ENCODE measurements at places on chromosomes 2 and 18. TPM values are rescaled to one million over a fixed set of nuclear protein-coding genes. Genes with fewer than 3 reads are reported as not detected.

FAM228A gene
- 1.6 TPM for polyA plus RNA-seq

GRCh38 chr2:234764372-234764771 is 187.4 kb upstream of the SH3BP4 start:
- DNase-seq = no peak

FOXI3 gene
- 0.08 TPM for polyA plus RNA-seq

- no peak for DNase-seq
Observed at GRCh38 chr2:74512744-74513604, 1.3 kb upstream of the TLX2 start.

GRCh38 chr2:161625996-161626395 is 1.8 kb downstream of the SLC4A10 start:
- no peak for DNase-seq

GRCh38 chr18:4309227-4309626 is 145.9 kb downstream of the DLGAP1 start:
- DNase-seq = no peak

GRCh38 chr2:159032146-159032545 is 63.7 kb downstream of the TANC1 start:
- DNase-seq = no peak

DNA sequence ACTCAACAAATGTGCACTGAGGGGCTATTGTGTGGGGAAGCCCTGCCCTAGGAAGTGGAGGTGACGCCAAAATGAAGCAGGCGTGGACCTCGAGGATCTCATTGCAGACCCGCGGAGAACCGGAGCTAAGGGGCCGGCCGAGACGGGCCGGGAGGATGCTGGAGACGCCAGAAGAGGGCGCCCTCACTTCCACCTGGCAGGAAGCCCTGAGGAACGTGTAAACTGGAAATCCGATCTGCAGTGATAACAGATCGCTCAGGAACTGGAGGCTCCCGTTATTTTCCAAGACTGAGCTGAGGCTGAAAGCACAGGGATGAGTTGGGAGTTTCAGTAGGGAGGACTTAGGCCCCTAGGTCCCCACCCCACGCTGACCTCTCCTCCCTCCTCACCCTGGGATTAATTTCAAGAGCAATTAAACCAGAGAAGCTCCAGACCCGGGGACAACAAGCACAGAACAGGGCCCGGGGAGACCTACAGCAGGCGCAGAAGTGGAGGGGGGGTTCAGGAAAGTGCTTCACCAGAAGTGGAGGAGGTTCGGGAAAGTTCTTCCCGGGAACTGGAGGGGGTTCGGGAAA is 7.7 kb upstream of the COL6A3 start:
- peak; percentile 82 for DNase-seq

DNA sequence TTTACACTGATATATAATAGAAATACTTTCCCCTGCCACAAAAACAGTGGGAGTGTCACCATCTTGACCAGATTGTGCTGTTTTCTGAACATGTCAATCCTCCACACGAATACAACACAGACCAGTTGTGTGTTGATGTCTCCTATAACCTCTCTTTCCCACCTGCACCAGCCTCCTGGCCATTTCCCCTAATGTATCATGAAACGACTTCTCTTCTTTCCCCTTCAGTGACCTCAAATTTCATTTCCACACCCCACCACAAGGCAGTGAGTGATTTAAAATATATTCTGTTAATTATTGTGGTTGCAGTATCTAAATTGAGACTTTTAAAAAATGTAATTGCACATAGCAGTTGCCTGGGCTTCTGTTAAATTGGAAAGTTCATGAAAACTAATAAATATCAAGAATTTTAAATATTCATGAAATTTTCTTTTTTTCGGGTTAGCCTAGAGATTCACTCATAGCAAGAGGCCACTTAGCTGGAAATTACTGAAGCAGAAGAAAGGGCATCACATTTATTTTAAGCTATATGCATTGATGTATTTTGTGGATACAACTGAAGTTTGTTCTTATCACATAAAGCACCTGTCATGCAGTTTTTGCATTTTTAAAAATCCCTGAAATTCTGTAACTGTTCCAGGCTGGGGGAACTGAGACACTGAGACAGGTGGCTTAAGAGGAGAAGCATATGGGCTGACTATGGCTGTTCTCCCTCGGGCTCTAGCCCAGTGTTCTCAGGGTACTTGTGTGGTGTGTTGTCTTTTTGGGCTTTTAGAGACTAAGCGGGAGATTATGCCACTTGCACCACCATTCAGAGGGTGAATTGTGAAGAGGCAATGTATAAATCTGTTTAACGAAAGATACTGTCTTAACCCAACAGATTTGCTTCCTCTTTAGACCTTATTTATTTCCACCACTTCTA is 15.9 kb downstream of the FAM171B start:
- DNase-seq = no peak

DNA sequence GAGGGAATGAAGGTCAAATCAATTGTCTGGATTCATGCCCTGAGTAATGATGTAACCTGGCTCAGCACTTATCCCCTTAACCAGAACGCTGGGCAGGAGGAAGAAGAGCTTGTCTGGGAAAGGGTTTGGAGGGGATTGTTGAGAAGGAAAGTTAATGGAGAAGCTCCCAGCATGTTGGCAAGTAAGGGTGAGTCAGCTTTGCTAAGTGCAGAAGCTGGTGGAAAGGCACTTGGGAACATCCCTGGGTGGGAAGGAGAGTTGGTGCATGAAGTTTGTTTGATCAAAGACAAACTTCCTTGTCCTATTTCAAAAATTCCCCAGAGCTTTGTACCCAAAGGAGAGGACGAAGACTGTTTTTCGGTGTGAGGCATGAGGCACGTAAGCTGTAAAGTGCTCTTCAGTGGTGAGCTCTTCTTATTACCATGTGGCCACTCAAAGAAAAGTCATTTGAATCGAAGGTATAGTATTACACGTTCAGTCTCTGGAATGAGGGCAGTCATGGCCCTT is 17.6 kb upstream of the DAW1 start:
- no peak for DNase-seq

- DNase-seq = no peak
Observed at GRCh38 chr2:224555823-224556366, 29.3 kb downstream of the CUL3 start.

GALNT5 gene
- polyA plus RNA-seq = 0.58 TPM

- no peak for DNase-seq
Observed at GRCh38 chr2:128324008-128324896, 5.6 kb upstream of the HS6ST1 start.

TUBB8B gene
- 0.52 TPM for polyA plus RNA-seq

DNA sequence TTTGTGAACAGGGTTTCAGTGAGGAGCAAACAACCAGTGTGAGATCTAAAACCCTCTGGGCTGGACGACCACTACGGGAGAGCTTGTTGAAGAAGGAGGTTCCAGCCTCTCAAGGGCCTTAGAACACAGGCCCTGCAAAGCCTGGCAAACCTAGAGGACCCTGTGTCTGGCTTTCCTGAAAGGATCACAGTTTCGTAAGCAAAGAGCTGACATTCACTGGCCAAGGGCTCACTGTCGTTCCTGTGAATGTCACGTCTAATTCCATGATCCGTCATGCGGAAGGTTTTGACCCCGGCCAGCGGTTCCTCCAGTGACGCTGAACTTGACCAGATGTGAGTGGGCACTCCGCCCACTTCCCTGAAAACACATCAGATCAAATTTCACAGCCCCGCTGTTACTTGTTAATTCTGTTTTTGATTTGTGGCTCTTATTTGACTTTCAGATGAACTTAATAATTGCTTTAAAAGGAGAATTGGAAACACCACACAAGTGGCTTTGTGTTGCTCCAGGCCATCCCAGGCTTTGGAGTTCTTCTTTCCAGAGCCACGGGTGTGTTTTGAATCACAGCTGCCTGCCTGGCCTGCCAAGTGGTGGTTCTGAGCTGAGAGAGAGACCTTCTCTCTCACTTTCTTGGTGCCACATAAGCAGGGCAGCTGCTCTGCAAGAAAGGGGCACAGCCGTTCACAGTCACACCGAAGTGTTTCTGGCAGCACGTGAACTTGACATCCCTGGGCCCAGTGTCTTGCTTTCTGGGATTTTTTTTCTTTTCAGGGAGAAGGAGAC is 308.4 kb downstream of the NDUFA10 start:
- peak; percentile 37 for DNase-seq

DNA sequence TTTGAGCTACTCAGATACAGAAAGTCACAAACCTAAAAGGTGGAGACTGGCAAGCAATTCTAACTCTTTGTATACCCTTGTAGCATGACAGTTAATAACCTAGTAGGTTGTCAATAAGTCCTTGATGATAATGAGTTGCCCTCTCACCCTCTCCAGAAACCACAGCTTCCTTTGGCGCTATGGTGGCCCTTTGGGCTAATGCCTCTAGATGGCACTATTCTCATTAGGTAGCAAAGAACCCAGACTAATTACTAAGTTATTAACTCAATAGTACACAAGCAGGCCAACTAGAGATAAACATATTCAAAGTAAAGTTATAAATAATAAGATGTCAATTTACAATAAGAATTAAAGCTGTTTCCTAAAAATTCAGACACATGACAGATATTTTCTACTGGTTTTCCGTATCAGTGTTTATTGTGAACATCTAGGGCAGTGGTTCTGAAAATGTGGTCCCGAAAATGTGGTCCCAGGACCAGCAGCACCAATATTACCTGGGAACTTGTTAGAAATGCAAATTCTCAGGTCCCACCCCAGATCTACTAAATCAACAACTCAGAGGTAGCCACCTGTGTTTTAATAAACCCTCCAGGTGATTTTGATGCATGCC is 41.1 kb downstream of the LDAH start:
- no peak for DNase-seq

CNDP1 gene
- polyA plus RNA-seq = 1.8 TPM

GRCh38 chr18:45201489-45201888 is 413.8 kb upstream of the SLC14A2 start:
- DNase-seq = no peak

- no peak for DNase-seq
Observed at GRCh38 chr2:152594022-152594766, 123.1 kb downstream of the PRPF40A start.

- DNase-seq = no peak
Observed at GRCh38 chr2:196159221-196159892, 12.0 kb downstream of the STK17B start.

DNA sequence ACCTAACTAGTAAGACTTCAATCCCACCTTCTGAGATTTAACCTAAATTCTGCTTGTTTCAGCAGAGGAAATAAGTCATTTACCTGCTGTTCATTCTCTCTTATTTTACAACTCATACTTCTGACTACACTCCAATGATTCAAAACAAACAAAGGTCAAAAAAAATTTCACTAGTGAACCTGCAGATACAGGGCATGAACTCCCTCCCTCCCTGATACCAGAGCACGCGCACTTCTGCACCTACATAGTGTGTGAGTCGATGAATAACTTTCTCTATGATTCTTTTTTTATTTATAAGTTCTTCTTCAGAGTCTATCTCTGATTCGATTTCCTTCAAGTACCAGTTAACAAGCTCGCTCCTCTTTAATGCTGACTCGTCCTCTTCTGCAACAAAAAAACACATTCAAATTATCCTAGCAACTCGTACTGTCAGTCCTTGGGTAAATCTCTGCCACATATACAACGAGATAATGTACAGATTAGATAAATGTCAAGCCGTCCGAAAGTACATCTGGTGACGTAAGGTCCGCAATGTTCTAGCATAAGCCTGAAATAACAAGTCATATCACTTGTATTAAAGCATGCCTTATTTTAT is 7.4 kb upstream of the LCT start:
- DNase-seq = no peak

- DNase-seq = no peak
Observed at GRCh38 chr2:173571021-173571821, 216.5 kb downstream of the CDCA7 start.

- DNase-seq = no peak
Observed at GRCh38 chr2:128720080-128721022, 401.7 kb upstream of the HS6ST1 start.

DNA sequence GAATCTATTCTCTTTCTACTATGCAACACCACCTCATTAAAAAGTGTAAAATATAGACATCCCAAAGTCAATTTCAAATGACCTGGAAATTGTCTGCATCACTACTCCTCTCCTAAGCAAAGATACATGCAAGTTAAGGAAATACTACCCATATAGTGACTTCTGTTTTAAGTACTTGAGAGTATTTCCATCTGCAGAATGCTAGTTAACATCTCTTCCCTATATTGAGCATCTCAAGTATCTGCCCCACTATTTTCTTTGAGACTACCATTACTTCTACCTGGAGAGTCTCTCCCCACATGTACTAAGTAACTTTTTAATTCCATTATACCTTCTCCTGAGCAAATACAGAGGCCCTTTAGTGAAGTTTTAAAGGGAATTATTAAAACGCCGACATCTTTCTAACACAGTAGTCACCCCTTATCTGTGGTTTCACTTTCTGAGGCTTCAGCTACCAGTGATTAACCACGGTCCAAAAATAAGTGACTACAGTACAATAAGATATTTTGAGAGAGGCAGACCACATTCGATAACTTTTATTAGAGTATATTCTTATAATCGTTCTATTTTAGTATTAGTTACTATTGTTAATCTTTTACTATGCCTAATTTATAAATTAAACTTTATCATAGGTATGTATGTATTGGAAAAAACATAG is 21.8 kb downstream of the CWC22 start:
- DNase-seq = no peak

DNA sequence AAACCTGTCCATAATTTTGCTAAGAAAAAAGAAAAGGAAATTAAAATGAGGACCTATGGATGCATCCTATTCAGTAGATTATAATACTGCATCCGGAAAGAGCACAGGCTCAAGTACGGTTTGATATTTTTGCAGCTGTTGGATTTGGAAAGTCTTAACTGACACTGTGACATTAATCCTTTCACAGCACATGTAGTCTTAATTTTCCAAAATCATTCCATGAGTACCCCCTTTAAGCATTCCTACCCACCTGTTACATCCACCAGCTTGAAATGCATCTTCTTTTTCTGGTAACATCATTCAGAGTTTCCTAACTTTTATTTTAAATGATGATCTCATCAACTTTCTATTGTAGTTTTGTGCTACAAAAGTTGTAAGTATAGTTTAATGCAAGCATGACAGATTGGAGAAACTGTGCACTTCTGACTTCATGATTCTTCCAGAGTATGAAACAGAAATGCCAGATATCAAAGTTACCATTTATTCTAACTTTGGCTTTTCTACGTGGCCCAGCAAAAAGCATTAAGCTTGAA is 113.5 kb downstream of the ESCO1 start:
- DNase-seq = no peak

GRCh38 chr2:70070542-70071268 is 16.6 kb upstream of the PCBP1 start:
- DNase-seq = peak; percentile 68

CNTNAP5 gene
- not detected for polyA plus RNA-seq

GRCh38 chr2:234078129-234078528 is 27.6 kb downstream of the SPP2 start:
- DNase-seq = no peak

GRCh38 chr2:171600126-171600525 is 77.9 kb downstream of the CYBRD1 start:
- DNase-seq = no peak

GRCh38 chr2:119821266-119821665 is 61.5 kb downstream of the PTPN4 start:
- DNase-seq = no peak

HOXD10 gene
- 203 TPM for polyA plus RNA-seq

DNA sequence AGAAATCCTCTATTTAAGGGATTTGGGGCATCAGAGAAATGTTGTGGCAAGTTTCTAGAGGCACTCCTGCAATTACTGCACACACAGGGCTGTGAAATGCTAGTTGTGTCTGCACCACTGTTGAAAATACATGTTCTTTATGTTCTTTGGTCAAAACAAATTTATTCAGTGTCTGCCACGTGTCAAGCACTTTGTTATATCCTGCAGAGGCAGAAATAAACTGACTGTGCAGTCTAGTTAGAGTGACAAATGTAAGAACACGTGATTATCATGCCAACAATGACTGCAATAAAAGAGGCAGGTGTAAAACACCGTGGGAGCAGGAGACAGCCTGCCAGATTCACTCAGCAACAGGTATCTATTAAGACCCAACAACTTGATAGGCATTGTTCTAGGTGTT is 423.3 kb downstream of the LRP1B start:
- DNase-seq = no peak
